LHCN-M2 (cell line): ENCODE measurements at places on chromosomes 1 and 21. TPM values are rescaled to one million over a fixed set of nuclear protein-coding genes. Genes with fewer than 3 reads are reported as not detected.

- no peak for DNase-seq
Measured at GRCh38 chr1:55213885-55214211, 1.3 kb downstream of the USP24 start.

DNA sequence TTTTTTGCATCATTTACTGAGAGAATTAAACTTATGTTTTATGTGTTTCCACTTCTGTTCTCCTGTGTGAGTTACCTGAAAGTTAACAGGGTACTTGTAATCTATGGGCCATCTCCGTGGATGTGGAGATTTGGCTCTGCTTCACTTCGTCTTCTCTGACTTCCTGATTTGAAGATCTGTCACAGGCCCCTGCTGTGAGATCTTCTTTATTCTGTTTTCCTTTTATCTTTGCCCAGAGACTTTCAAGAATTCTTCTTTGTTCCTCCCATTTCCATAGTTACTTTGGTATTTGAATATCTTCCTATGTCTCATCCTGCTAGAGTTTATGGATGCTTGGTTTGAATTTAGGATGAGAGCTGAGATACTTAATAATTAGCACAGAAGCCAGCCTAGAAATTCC is 35.4 kb upstream of the PKN2 start:
- DNase-seq: no peak

APCS gene
- not detected in 2 replicates for total RNA-seq

- DNase-seq: peak; percentile 47
Measured at GRCh38 chr1:38858833-38859560, 575 bp downstream of the RRAGC start.
